Testis (tissue), 5 donors: ENCODE measurements at places on chromosomes 2 and 18.
A peak's percentile ranks its signal among the peaks of the same experiment; 100 is the strongest.

GRCh38 chr2:113282747-113283533, 4.2 kb upstream of the PAX8 start:
- no peak for DNase-seq

GRCh38 chr2:138018866-138019688, 54.8 kb downstream of the HNMT start:
- no peak for DNase-seq

DNA sequence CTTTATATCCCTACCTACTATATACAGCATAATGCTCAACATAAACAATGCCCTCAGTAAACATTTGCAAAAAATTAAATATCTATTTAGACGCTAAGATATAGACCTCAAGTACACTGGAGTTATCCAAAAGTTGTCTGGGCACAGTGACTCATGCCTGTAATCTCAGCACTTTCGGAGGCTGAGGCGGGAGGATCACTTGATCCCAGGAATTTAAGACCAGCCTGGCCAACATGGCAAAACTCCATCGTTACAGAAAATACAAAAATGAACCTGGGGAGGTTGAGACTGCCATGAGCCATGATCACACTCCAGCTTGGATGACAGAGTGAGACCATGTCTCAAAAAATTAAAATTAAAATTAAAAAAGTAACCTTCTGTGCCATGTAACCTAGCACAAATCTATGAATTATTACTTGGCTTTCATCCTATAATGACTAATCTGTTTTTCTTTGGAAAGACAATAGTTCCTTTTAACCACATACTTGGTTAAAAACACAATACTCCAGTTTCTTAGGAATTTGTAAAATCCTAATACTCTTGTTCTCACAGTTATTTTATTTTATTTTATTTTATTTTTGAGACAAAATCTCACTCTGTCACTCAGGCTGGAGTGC, 6.7 kb upstream of the TNFAIP6 start:
- DNase-seq, result no peak

GRCh38 chr2:172226244-172227061, 123.8 kb upstream of the DLX2 start:
- peak; percentile 39 for DNase-seq

DNA sequence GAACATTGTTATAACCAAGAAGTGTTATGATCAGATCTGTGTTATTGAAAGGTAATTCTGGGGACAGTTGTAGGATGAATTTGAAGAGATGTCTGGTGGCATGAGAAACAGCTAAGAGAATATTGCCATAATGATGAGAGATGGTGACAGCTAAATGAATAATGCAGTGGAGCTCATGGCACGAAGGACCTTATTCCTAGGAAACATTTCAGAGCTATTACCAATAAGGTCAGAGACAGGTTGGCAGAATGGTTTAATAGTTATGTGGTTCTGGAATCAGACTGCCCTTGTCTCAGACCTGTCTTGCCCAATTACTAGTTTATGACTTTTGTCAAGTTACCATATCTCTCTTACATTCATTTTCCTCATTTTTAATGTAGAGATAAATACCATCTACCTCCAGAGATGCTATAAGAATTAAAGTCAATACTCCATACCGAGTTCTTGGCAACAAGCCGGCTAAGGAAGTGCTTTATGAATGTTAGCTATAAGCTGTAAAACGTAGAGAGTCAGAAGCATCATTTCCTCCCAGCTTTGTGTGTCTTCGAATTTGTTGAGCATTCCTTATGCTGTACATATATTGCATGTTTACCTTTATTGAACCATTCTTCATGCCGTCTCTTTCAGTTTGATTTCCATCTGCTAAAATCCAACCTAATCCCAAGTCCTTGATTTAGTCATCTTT, 73.6 kb upstream of the COL5A2 start:
- no peak for DNase-seq

DNA sequence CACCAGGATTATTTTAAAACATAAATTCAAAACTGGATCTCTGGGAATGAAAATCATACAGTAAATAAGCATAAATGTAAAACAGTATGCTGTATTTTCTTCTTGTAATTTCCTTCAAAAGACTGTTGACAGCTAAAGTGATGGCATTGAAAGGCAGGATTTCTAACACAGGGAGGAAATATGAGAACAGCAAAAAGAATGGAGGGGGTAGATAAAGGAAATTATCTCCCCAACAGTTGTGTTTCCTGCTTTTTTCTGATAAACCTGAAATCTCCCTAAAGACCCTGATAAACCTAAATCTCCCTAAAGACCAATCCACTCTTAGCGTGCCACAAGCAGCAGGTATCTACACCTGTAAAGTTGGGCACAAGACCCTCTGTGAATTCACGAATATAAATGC, 50.8 kb downstream of the PIAS2 start:
- DNase-seq, result no peak

DNA sequence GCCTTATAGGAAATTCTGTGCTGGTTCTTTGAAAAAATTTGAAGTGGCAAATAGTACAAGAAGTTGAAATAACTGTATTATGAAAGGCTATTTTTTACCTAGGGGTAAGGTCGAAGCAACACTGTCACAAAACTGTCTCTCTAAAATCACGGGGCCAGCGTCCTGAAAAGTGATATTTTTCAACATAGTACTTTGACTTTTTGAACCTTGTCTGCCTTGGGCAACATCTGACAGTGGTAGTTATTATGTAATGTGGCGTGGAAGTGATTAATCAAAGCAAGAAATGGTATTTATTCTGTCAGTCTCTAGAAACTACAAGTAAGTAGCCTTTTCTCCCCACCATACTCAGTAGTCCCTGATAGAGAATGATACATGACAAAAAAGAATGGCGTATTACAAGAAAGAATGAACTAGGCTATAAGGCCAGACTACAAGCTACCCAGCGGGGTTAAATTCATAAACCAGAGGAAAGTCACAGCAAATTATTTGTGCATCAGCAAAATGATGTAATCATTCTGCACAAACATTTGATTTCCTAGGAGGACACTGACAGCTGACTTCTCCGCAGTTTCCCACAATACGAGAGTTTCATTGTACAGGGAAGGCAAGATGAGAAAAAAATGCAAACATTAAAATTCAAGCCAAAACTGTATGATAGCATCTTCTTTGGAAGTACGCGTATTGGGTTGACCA, 9.8 kb downstream of the GEN1 start:
- DNase-seq, result no peak

DNA sequence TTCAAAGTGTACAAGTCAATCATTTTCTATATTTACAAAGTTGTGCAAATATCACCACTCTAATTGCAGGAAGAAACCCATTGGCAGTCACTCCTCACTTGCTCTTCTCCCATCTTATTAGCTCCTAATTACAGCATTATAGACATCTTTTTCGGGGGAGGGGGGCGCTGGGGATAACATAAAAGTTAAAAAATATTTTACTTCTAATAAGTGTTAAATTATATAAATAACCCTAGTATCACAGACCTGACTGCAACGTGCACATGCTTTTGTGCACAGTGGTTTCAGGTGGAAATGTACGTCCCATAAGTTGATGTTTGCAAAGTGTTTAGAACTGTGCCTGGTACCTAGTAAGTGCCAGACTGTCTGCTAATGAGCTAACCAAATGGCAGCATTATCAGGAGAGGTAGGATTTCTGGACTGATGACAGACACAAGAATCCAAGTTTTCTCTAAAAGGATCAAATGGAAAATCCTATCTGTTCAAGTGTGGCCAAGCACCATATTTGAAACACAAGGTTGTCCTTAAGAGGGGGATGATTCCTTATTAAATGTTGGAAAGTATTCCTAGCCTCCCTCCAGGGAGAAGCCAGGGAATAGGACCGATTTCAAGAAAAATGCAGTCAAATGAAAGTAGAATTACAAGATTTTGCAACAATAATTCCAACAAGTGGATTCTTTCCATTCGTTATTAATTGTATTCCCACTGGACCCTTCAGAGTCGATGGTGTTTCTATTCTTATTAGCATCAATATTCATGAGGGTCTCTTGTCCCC, 70.0 kb downstream of the ACKR3 start:
- DNase-seq, result peak; percentile 12

DNA sequence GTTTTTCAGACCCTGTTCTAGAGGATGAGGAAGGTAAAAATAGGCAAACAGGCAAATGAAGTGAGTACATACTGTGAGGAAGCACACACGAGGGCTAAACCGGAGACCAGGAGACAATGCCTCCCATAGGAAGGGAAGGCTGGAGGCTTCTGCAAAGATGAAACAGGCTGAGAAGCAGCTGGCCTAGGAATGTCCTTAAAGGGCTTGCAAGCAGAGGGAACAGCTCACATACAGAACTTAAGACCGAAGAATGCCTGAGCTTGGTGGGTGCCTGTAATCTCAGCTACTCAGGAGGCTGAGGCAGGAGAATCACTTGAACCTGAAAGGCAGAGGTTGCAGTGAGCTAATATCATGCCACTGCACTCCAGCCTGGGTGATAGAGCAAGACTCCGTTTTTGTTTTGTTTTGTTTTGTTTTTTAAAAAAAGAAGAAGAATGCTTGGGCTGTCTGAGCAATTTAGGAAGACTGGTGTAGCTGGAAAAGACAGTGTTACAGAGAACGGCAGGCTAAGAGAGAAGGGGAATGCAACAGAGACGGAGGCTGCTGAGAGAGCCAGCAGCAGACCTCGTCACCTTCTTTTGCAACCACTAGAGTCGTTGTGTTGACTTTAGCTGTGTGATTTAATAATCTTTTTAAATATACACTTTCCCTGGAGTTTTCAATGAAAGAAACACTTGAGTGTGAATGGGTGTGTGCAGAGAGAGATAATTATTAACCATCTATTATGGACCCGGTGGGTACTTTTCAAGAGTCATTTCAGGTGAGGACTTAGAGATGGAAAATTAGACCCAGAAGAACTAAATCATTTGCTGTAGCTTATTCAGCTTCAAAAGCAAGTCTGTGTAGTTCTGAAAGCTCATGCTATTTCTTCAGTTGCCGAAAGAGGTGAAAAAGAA, 232.8 kb downstream of the GALR1 start:
- DNase-seq, result no peak
